ENCODE measurements at places on chromosomes 1 and 21. TPM values are rescaled to one million over a fixed set of nuclear protein-coding genes. Genes with fewer than 3 reads are reported as not detected.

The USP1 gene
- total RNA-seq, result 68.1 TPM

The PDC gene
- not detected for total RNA-seq

The GPATCH4 gene
- total RNA-seq, result 51.0 TPM

The IGSF9 gene
- total RNA-seq, result not detected

GRCh38 chr1:9194024-9194423 is 40.5 kb upstream of the H6PD start:
- DNase-seq, result no peak

GRCh38 chr21:18340387-18340942 is 63.1 kb downstream of the TMPRSS15 start:
- no peak for DNase-seq

DNA sequence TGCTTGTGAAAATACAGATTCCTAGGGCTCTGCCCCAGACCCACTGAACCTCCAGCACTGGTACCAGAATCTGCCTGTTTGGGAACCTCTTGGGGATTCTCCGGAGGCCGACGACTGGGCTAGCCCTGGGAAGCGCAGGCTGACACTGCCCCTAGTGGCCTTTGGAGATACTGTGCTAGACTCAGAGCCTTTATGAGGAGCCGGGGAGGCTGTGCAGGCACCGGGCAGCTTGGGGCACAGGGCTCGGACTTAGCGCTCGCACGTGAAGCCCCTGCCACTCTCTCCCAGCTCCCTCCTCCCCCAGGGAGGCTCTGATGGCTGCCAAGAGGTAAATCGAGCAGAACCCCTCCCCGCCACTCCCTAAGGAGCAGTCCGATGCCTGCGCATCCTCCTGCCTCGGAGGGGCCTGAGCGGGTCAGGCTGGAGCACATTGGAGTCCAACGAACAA is 144.6 kb upstream of the TNR start:
- DNase-seq, result peak; percentile 50

GRCh38 chr1:111769517-111770146 is 13.9 kb downstream of the DDX20 start:
- DNase-seq, result peak; percentile 66

DNA sequence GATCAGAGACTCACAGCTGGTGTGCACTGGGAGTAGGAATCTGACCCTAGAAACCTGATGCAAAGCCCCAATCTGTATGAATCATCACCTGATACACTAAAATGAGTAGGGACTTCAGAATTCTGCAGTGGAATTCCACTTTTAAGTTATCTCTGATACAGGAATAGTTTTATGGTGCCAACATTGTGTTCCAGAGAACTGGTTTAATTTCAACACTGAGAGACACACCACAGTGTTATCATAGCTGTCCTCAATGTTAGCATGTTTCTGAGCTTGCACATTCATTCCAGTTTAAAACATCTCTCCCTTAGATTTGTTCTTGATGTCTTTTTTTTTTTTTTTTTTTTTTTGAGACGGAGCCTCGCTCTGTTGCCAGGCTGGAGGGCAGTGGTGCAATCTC is 7.1 kb downstream of the UTS2 start:
- no peak for DNase-seq

DNA sequence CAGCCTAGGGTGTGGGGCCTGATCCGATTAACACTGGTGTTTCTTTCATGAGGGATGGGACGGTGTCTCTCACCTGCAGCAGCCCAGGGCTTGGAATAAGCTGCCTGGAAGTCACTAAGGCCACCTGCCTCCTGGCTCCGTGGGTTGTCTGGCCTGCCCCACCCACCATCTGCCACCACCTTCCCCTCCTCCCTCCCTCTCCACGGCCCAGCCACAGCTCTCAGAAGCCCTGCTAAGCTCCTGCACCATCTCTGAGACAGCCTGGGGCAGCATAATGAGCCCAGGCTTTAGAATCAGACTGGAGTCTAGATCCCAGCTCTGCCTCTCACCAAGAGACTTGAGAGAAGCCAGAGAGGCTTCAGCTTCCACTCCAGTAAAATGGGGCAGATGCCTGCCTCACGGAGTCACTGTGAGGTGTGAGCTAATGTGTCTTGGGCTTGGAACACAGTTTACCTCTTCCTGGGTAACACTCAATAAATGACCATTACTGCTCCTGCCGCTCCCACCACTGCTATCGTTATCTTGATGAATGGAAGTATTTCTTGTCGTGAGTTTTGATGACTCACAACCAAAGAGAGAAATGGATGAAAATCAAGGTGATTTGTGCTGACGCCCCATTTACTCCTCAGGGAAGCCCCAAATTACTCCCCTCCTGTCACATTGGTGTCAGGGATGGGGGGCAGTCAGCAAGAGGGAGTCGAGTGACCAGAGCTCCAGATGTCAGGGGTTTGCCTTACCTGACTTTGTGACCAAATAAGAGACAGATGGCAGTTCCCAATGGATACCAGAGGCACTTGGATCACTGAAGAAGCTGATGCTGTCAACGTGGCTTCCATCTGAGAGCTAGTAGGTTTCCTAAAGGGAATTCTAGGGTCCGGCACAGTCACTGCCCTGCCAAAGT is 23.5 kb upstream of the C1QA start:
- no peak for DNase-seq

- no peak for DNase-seq
Observed at GRCh38 chr1:232170909-232171308, 459.0 kb downstream of the SIPA1L2 start.

- no peak for DNase-seq
Observed at GRCh38 chr1:204473400-204473965, 21.1 kb downstream of the PIK3C2B start.

GRCh38 chr1:87678266-87678665 is 349.6 kb downstream of the LMO4 start:
- DNase-seq, result no peak

DNA sequence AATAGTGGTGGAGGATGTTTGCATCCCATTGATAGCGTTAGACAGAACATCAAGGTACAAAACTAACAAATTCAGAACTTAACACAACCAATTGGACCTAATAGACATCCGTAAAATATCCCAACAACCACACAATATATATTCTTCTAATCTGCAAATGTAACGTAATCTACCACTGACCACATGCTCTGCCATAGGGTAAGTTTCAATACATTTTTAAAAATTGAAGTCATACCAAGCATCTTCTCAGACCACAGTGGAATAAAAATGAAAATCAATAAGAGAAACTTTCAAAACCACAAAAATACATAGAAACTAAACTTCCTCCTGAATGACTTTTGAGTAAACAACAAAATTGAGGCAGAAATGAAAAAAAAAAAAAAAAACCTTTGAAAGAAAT is 1087.5 kb downstream of the KCNT2 start:
- DNase-seq, result no peak

DNA sequence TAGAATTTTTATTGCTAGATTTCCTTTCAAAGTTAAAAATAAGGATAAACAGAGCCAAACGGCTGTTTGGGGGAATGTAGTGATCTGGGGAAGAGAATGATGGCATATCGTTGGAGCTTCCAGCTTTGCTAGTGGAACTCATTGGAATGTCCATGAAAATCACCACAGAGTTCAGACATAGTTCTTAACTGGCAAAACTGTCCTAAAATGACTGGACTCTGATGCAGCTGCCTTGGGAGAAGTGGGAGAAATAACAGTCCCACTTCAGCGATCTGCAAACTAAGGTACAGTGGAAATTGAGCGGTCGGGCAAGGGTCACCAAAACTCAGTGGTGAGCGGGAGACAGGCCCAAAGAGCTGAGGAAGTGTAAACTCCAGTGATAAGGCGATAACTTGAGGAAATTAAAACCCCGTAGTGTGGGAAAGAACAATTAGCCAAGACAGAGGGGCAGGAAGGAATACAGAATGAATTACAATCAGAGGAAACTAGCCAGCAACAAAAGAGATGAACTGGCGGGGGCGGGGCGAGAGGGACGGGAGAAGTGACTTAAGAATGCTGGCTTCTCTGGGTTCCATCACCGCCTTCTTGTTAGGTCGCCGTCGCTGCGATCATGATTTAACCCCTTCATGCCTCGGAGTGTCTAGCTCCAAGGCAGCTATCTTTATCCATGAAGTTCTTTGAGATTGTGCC is 89.8 kb upstream of the ARHGAP29 start:
- DNase-seq, result peak; percentile 23

Data from activated CD8-positive, alpha-beta T cell treated with anti-CD3 and anti-CD28 coated beads for 36 hours (primary cell).